Activated naive CD4-positive, alpha-beta T cell treated with anti-CD3 and anti-CD28 coated beads, Interleukin-2, amount 10 ng/mL, durations not matched to agents 7 days and 5 days (primary cell): ENCODE measurements at places on chromosomes 5 and 9.
A peak's percentile ranks its signal among the peaks of the same experiment; 100 is the strongest.

DNA sequence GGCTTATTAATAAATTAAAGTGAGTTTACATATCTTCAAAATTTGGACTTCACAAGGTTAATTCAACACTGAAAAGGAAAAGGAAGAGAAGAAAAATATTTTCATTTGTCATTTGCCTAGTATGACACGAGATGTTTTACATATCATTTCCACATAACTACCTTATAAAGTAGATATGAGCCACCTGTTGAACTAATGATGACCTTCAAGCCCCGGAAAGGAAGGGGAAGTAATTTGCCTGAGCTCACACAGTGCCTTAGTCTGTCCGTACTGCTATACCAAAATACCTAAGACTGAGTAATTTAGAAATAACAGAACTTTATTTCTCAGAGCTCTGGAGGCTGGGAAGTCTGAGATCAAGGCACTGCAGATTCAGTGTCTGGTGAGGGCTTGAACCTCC, 17.9 kb downstream of the CMYA5 start:
- DNase-seq: no peak

GRCh38 chr5:110053205-110053604, 363.5 kb downstream of the MAN2A1 start:
- DNase-seq: no peak

- no peak for DNase-seq
These were observed 3.7 kb downstream of the SURF4 start for GRCh38 chr9:133372144-133372543.

DNA sequence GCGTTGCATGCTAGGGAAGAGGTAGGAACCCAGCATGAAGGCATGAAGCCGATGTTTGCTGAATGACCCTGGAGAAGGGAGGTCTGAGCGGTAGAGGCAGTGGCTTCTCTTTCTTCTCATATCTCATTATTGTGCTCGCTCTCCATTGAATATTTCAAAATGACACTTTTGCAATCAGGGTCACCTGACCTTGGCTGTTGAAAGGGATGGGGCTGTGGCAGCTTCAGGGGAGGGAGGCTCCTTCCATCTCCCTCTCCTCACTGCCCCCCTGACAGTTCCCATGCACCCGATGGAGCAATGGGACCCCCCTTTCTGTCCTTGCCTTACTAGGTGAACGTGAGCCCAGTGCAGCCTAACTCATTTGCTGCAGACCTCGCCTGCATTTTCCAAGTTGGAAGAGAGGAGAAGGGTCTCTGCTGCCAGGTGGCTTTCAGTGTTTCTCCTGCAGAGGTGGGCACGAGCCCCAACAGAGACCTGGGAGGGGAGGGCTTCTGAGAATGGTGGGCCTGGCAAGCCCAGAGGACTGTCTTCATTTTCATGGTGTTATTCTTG, 17.9 kb downstream of the STC2 start:
- no peak for DNase-seq

DNA sequence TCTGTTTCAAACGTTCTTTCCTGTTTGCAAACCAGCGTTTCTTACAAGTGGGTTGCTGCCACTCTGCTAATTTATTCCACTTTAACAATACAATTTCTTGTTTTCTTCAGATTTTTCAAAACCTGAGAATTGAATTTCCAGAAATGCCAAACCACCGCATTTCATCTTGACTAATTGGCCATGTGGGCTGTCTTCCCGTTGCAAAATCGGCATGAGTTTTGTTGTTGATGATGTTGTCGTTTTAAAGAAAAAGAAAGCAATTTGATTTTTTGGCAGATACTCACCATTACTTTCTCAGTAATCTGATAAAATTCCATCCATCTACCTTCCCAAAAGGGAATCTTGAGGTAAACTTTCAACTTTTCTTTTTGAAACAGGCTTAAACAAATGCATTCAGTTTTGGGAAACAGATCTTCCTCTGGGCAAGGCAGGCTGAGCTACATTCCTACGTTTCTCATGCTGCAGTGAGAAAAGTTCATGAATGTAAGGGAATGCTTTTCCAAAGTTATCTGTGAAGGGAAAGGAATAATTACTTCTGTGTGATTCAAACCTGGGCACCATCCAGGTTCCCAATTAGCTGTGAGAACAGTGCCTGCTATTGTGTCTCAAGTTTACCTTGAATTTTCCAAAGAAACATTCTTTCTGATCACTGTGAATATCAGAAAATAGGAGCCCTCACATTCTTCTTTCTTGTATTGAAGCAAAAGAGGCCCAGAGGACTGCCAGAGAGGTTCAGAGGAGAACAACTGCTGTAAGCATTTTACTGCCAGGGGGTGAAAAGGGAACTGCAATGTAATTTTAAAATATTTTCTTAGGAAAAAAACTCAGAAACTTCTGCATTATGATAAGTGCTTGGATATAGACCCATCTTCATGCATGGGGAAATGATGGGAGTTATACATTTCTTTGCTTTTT, 100.7 kb upstream of the TUT7 start:
- no peak for DNase-seq

GRCh38 chr5:10377081-10377480, 23.6 kb downstream of the MARCHF6 start:
- DNase-seq: no peak

DNA sequence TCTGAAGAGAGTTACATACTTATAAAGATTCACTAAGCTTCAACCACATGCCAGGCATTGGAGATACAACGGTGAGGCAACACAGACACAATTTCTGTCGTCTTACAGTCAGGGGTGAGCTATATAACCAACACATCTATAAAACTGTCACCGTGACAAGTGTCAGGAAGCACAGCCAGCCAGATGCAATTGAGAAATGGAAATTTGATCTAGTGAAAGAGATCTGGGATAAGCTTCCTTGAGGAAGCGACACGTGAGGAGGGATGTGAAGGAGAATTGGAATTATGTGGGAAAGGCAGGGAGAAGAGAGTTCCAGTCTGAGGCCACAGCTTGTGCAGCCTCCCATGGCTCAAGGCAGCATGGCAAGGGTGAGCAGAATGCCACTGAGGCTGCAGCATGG, 50.9 kb upstream of the ZNF354B start:
- DNase-seq: no peak

DNA sequence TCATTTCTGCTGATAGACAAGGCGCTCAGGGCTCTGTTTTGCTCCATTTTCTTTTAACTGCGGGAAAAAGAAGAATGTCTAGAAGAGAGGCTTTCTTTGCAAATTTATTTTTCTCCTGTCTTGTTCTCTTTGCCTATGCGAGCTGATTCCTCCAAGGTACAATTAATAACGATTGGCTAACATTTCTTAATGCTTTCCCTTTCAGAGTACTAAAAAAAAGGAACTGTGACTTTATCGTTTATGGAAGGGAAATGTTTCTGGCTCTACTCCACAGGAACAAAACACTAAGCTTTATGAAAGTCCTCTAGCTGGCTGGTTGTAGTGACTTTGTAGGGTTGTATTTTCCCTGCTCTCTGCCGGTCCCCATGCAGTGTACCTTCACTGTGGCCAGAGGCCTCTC, 11.7 kb downstream of the NSG2 start:
- DNase-seq: no peak

- no peak for DNase-seq
These were observed 205.6 kb upstream of the ADAMTSL1 start for GRCh38 chr9:18268381-18268780.

DNA sequence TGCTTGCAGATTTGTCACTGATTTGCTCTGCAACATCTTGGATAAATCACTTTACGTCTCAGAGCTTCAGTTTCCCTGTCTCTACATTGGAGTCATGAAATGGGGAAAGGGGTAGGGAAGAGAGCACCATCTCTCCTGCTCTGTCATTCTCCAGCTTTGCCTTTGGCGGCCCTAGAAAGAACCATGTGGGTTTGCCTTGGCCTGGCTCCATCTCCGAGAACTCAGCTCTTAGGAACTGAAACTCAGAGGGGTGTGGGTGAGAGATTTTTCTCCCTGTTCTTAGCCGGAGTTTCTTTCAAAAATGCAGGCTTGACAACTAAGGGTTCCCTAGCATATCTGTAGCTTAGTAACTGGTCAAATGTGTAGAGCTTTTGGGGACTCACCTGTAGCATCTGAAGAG, 123.5 kb downstream of the SMARCA2 start:
- DNase-seq: no peak

GRCh38 chr9:8143677-8144076, 344.1 kb upstream of the DMAC1 start:
- DNase-seq: no peak

DNA sequence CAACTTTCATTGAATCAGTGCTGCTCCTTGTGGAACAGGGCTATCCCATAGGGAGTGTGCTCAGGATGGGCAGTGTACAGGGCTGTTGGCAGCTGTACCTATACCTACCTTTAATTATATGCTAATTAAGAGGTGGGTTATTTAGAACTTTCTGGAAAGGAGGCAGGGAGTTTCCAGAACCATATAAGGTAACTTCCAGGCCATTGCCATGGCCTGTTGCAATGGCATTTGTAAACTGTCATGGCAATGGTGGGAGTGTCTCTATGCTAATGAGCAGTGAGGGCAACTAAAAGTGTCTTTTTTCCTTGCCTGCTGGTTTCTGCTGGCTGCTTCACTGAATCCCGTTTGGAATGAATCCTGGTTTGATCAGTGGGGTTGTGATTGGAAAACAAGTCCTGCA, 2.3 kb upstream of the ARHGAP26 start:
- DNase-seq: no peak

- DNase-seq: no peak
These were observed 21.8 kb upstream of the LMX1B start for GRCh38 chr9:126591922-126592321.

- peak; percentile 76 for DNase-seq
These were observed 7.0 kb upstream of the IL12B start for GRCh38 chr5:159337016-159337955.
